ENCODE measurements at places on chromosomes 1 and 21.

- no peak for DNase-seq
These were observed 544.3 kb downstream of the KCNT2 start for GRCh38 chr1:196063952-196064351.

DNA sequence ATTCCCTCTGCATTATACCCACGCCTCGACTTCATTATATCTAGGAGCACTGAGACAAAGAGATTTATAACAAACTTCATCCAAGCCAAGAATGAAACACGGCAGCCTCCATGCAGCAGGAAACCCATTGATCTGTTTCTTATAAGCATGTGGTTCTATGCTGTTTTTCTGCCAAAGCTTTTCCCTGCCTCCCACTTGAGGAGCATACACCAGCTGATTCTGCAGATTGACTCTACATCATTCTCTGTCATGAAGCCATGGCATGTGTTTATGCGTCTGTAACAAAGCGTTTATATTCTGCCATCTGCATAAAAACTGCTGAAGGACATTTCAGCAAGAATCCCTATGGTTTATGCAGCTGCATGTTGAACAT, 102.0 kb downstream of the CYYR1 start:
- no peak for DNase-seq

GRCh38 chr1:211630236-211631081, 45.0 kb downstream of the NEK2 start:
- peak; percentile 86 for DNase-seq

DNA sequence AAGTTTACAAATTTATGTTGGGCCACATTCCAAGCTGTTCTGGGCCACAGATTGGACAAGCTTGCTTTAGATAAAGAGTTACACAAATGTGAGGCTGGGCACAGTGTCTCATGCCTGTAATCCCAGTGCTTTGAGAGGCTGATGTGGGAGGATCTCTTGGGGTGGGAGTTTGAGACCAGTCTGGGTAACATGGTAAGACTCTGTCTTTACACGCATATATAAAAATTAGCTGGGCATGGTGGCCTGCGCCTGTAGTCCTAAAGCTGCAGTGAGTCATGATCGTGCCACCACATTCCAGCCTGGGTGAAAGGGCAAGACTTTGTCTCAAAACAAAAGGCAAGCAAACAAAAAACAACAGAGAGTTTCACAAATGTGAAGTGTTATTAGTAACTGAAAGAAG, 5.9 kb upstream of the VCAM1 start:
- no peak for DNase-seq

DNA sequence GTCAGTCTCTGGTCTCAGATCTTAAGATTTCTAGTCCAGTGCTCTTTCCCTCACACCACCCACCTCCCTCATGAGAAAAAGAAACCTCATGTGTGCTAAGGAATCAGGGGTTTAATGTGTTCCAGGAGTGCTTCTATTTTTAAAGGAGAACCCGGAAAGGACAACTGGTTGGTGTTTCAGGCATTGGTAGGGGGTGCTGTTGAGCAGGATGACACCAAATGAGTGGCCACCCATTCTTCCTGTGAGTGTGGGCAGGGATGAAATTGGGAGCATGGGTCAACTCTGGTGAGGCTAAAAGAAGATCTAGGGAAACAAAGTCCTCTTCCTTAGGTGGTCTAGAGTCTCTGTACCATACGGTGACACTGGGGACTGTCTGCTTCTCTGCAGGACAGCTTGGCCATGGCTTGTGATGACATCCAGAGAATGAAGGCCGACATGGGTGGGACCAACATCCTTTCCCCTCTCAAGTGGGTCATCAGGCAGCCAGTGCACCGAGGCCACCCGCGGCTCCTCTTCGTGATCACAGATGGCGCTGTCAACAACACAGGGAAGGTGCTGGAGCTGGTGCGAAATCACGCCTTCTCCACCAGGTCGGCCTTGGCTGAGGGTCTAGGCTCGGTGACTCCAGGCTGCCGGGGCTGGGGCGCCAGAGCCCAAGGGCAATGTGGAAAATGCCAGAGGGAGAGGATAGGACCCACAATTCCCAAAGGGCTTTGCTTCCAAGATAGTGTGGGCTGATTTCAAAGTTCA, 39.3 kb downstream of the VWA5B1 start:
- DNase-seq: no peak

DNA sequence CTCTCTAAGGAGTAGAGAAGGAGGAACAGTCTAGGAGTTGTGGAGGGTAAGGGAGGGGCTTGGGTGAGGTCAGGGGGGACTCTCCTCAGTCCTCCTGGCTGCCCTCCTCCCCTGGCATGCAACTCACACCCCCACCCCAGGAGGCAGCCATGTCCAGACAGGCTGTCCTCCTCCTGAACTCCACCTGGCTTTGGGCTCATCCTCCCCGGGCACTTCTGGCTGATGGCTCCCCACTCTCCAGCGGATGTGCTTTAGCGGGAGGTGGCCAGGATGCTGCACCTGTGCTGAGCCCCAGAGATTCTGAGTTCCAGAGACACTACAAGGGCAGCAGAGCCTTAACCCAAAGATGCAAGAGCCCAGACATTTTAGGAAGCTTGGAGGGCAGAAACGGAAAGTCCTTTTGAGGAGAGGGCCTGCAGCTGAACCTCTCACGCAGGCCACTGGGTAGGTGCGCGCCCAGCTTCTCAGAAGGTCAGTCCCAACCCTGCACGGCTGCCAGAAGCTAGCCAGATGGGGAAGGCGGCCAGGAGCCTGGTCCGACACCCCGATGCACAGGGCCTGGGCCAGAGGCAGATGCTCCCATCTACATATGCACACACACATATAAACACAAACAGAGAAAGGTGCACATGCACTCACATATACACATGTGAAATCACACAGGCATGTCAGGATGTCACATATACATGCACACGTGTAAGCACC, 83.4 kb downstream of the PDE9A start:
- DNase-seq: no peak

DNA sequence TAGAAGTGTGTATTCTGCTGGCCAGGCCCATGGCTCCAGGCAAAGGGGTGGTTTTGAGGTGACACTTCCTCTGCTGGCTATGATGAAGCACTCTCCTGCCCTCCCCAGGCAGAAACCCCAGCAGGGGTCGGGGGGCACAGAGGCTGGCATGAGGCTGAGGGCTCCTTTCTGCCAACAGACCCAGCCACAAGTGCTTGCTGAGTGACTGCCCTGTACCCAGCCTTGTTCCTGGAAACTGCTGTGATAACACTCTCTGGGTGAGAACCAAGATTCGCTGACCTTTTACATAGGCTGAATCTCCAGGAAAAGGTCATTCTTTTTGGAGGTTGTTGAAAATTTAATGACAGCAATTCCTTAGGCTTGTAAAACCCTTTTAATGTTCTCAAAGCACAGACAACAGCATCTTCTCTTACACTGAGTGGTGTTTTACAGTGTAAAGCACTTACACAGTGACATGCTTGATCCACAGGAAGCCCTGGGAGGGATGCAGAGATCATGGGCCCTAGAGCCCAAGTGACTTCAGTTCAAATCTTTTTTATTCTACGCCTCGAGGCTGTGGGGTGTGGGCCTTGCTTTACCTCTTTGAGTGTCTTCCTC, 155.5 kb upstream of the FGGY start:
- no peak for DNase-seq

DNA sequence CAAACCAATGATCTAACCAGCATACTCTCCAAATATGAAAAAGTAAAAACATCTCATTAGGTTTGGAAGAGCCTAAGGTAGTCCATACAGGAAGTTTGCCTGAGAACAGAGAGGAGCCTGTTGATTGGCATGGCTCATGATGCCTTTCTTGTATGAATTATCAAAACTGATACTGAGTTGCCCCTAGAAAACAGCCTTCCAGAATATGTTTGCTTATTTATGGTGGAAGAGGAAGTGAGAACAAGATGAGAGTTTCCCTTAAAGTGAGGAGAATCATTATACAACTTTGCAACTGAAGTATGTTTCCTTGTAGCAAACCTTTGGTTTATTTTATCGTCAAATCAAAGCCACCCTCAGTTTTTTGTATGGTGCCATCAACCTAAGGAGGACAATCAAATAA, 23.8 kb upstream of the KIAA1614 start:
- no peak for DNase-seq

DNA sequence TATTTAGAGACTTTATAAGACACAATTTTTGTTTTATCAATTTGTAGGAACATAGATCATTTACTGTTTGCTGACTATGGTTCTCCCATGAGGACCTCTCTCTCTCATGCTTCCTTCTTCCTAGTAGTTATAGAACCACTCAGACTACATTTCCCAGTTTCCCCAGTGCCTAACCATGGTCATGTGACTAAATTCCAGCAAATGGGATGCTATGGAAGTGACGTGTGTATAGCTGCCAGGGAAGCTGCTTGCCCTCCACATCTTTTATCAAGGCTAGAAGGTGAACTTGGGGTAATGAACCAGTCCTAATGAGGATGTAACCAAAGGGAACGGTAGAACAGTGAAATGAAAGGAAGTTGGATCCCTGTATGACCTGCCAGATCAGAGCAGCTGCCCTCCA, 184.0 kb downstream of the MIS18A start:
- DNase-seq: no peak

DNA sequence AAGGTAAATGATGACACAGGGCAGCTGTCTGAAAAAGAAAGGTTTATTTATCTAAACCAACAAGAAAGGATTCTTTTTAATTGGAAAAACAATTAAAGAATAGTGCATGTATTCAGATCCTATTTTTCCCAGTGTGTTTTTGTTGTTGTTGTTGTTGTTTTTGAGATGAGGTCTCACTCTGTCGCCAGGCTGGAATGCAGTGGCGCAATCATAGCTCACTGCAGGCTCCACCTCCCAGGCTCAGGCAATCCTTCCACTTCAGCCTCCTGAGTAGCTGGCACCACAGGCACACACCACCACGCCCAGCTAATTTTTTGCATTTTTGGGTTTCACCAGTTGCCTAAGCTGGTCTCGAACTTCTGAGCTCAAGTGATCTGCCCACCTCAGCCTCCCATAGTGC, 22.1 kb downstream of the NEK2 start:
- no peak for DNase-seq

GRCh38 chr1:165173409-165173808, 183.1 kb downstream of the LMX1A start:
- no peak for DNase-seq

GRCh38 chr1:11394592-11395245, 84.2 kb upstream of the DISP3 start:
- DNase-seq: peak; percentile 82

GRCh38 chr1:111402083-111402482, 25.5 kb downstream of the OVGP1 start:
- no peak for DNase-seq

Measured in hematopoietic multipotent progenitor cell treated with erythropoietin and hydrocortisone succinate and interleukin-3 and kit ligand, for 8 days (in vitro differentiated cells).